Activated CD4-positive, alpha-beta T cell treated with anti-CD3 and anti-CD28 coated beads for 24 hours (primary cell): ENCODE measurements at places on chromosomes 3 and 15.

GRCh38 chr15:22945071-22945470 is 35.1 kb downstream of the CYFIP1 start:
- no peak for DNase-seq

DNA sequence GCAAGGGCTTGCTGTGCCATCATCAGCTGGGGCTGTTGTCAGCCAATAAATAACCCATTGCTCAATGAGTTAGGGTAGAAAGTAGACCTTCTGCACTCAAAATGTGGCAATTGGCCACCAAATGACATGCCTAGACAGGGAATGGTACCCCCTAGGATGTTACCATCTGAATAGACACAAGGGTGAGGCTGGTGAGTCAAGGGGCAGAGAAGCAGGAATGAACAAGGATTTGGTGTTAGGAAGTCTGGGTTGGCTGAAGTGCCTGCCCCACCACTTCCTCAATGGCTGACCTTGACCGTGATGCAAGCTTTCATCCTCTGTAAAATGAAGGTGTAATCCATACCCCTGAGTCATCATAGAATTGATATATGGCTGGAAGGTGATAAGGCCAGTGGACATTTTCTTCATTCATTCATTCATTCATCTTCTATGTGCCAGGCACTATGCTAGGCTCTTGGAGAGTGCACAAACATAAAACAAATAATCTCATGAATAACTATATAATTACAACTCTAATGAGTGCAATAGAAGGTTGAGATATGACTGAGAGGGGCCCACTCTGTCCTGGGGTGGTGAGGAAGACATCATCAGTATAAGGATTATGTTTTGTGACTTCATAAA is 4.4 kb upstream of the CA12 start:
- DNase-seq = no peak

DNA sequence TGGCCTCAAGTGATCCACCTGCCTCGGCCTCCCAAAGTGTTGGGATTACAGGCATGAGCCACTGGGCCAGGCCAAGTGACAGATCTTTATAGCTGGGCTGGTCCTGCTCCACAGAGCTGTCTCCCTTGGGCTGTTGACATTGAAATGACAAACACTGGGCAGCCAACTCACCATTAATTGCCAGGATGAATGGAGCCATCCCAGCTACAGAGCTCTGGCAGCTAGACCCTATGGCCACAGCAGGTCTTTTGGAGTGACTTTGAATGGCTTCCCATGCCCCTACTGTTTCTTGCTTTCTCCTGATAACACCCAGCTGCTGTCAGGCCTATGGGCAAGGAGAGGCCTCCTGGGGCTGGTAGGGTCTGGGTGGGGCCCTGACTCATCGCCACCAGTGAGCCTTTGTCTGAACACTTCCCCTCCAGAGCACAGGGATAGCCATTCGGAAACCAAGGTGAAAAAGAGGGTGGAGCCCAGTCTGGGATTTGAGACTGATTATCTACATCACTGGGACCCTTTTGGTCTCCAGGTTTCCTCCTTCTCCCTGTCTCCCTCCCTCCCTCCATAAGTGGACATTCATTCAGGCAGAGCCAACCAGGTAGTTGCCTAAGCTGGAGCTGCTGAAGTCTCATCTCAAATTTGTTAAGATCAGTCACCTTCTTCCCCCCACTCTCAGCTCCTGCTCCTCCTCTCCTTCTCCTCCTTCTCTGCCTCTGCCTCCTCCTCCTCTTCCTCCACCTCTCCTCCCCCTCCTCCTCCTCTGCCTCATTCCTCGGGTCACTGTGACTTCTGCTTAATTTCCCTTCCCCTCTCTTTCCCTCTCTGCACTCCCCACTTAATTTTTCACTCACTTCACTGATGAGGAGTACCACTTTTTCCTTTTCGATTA is 34.0 kb downstream of the BHLHE40 start:
- DNase-seq = no peak

DNA sequence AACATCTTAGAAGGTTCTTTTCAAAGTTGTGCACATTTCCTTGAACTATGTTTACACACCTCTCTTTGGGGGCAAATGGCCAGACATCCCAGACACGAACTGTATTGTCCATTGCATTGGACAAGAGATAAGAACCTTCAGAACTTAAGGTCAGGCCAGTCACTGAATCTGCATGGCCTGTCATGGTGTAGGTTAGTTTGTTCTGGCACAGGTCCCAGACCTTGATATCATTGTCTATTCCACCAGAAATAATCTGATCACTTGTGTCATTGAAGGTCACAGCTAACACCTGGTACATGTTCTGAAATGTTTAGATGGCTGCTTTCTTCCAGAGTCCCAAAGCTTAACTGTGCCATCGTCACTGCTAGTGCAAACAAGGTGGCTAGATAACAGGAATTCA is 55.7 kb downstream of the KCNAB1 start:
- DNase-seq = no peak

DNA sequence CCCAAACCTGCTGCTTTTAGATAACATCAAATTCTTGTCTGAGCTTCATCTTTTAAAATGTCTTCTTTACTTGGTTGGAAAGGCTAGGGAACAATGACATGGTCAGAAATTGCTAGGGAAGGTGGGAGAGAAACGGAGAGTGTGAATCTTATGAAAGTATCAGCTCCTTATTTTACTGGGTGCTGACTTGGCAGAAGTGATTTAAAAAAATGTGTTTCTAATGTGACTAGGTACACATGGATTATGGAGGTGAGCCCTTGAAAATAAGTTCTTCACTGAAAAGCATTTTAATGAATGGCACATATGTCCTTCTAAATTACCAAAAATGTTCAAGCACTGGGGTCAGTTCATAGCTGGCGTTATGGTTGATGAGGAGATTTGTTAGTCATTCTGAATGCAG is 54.0 kb upstream of the PPARG start:
- no peak for DNase-seq

DNA sequence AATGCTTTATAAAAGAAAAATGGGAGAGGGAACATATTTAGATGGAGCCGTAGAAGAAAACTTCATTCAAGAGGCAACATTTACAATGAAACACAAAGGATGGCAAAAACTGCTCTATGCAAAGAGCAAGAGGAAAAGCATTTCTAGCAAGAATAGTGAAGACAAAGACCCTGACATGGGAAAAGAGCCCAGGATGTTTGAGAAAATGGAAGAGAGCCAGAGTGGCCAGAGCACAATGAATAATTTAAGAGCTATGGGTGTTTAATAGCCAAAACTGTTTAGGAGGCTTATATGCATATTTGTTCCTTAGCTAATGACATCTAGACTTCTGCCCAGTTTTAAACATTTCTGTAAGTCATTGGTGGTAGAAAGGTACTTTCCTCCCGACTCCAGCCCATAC is 25.4 kb upstream of the SEMA6D start:
- DNase-seq = no peak

DNA sequence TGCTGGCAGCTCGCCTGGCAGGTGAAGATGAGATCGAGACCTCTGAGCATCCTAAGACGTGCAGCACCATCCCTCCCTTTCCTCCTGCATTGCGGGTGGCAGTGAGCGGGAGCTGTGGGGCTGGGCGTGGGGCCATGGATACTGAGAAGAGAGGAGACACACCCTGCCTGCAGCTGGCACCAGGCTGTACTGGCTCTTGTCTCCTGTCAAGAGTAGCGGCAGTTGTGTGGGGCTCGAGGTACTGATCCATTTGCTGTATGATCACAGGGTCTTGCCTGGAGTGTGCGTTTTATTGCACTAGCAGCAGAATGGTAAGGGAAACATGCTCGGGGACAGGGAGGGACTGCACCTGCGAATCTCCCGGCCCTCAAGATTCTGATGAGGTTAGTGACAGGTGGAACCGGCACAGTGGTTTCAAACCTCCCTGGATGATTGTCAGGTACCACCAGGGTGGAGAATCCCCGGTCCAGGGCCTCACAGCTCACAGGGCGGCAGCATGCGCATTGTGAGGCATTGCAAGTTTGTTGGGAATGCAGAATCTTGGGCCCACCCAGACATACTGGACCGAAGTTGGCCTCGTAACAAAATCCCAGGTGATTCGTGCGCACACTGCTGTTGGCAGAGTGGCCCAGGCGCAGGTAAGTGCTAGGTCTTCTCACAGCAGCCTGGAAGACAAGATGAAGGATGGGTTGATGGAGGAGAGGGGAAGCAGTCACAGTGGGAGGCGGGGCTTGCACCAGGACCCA is 14.1 kb downstream of the SYNM start:
- no peak for DNase-seq

- DNase-seq = no peak
Observed at GRCh38 chr3:126201168-126201567, 20.8 kb upstream of the ALDH1L1 start.

DNA sequence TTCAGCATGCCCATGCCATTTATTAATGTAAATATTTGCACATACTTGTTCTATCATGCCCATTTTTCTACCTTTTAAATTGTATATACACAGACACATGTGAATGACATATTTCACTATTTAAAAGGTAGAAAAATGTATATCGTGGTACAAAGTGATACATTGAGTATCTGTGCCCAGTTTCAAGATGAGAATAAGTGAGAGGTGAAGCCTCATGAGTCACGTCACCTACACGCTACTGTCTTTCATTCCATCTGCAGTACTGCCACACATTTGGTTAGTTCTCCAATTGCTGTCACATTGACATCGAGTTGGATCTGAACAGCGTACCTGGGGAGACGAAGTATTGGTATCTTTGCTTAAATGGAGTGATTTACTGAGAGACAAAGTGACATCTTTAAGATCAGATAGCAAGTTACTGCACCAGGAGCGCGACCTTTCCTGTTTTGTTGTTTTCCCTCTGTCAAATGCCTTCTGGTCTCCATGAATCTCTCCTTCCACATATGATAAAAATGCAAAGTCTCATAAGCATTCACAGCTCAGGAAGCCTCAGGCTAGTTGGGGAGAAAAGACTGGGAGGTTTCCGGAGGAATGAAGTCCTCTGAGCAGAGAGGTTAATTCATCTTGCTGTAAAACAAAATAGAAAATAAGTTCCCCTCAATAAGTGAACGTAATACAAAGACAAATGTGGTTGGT is 12.0 kb downstream of the GREM1 start:
- no peak for DNase-seq

GRCh38 chr3:105827959-105828358 is 40.9 kb downstream of the CBLB start:
- no peak for DNase-seq

DNA sequence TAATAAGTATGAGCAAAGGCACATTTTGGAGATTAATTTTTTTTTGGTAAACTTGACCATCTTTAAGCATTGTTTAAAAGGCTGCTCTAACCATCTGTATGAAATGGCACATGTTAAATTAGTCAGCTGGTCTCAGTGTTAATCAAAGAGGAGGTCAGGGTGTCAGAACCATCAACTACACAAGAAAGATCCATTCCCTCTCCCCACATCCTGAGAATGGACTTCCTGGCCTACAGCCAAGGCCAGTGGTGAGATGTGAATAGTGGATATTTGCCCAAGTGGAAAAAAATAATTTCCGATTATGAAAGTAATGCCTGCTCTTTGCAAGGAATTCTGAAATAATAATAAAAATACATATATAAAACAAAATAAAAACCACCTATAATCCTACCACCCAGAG is 641.7 kb downstream of the NR2F2 start:
- no peak for DNase-seq

DNA sequence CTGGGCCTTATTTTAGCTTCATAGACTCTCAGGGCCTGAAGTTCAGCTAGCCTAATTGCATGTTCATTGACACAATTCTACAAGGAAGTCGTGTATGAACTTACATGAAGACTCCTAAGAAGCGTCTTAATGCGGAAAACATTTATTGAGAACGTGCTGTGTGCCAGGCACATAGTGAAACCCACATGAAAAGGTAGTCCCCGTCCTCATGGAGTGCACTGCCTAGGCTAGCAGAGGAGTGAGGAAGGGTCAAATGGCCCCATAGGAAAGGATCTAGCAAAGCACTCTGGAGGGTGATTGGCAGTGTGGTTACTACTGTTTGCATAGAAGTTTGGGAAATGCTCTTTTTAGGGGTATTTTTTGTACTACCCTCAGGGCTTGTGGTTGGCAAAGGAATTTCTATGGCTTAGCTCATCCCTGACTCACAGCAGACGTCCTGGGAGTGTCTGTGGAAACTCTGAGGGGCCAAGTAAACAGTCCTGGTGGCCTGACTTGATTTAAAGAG is 854 bp upstream of the NPTN start:
- no peak for DNase-seq

DNA sequence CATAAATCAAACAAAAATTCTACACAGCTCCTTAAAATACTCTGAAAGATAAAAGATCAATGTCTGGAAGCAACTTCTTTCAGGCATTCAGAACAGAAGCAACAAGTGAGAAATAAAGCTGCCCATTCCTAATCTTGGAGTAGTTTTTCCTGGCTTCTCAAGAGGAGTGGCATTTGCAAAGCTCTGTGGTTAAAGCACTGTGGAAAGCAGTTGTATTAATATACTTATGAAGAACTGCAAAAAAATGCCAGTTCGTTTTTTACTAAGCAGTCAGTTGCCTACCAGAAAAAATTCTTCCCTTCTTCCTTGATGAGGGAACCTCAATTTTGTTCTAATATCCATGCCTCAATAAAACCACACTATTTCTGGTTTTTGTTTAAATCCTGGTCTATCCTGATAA is 197.8 kb downstream of the TNIK start:
- DNase-seq = no peak

DNA sequence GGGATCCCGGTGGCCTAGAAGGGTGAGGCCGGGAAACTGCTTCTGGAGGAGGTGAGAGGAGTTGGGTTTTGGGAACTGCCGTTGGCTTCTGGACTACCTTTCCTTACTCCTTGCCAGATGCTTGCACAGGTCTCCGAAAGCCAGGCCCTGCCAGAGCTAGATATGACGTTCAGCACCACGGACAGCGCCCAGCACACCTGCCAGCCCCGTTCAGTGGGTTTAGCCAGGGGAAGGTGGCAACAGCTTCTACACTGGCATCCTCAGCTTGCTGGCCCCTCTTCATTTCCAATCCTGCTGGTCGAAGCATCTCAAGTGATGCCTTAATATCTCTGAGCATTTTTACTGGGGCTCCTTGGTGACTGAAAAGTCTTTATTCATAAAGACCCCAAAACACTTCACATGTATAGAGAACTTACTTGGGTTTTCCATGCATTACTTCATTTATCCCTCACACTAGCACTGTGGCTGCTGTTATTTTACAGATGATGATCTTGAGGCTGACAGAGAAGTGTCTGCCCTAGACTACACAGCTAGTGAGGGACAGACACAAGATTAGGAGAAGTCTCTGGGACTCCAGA is 21.9 kb downstream of the HCN4 start:
- peak; percentile 44 for DNase-seq

DNA sequence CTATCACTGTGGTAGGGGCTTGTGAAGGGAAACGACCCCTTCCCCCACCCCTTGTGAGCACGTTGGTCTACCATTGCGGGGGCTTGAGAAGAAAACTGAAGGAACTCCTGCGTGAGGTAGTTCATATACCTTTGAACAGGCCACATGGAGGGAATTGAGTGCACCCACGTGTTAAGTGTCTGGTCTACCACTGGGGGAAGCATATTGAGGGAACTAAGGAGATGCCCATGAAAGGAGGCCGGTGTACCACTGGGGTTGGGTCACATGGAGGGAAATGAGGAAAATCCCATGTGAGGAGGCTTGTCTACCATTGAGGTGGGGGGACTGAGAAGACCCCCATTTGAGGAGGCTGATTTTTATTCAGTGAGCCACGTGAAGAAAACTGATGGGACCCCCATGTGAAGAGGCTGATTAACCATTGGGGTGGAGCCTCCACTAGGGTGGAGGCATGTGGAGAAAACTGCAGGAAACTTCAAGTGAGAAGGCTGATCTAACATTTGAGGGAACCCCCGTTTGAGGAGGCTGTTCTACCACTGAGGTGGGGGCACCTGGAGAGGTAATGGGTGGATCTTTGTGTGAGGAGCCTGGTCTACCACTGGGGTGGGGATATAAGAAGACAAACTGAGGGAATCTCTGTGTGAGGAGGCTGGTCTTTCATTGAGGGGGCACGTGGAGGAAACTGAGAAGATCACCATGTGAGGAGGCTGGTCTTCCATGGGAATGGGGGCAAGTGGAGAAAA is 163.2 kb downstream of the FBLN2 start:
- DNase-seq = no peak
